ENCODE measurements at places on chromosomes 4 and X. TPM values are rescaled to one million over a fixed set of nuclear protein-coding genes. Genes with fewer than 3 reads are reported as not detected.
A peak's percentile ranks its signal among the peaks of the same experiment; 100 is the strongest.

Gene SLC26A1
- total RNA-seq: not detected

Gene PHEX
- total RNA-seq: 20.8 TPM

Gene S100P
- 1.0 TPM for total RNA-seq

Gene CLDN2
- not detected for total RNA-seq

Gene RPL36A
- total RNA-seq: 416 TPM

Gene KIF4A
- 16.5 TPM for total RNA-seq

Gene XAGE2
- total RNA-seq: not detected

Gene PDLIM3
- not detected for total RNA-seq

Gene COL25A1
- not detected for total RNA-seq

Gene F11
- not detected for total RNA-seq

Gene KIT
- total RNA-seq: 0.39 TPM

Gene OPRPN
- total RNA-seq: not detected

Gene FAT1
- not detected for total RNA-seq

Gene TMEM156
- 7.3 TPM for total RNA-seq

Gene FAM50A
- total RNA-seq: 79.5 TPM

Gene NMU
- not detected for total RNA-seq

Gene FSTL5
- not detected for total RNA-seq

DNA sequence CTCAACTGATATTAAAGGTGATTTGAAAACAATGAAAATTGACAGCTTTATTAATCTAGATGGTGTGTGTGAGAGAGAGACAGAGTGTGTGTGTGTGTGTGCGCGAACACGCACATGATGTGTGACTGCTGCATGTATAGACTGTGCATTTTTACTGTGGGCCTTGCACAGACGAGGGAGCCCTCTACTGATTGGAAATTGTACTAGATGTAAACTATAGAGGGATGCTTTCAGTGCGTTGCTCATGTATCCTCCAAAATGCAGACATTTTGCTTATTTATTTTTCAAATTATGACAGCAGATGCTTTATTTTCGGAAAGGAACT, 168.4 kb upstream of the GK2 start:
- no peak for DNase-seq

DNA sequence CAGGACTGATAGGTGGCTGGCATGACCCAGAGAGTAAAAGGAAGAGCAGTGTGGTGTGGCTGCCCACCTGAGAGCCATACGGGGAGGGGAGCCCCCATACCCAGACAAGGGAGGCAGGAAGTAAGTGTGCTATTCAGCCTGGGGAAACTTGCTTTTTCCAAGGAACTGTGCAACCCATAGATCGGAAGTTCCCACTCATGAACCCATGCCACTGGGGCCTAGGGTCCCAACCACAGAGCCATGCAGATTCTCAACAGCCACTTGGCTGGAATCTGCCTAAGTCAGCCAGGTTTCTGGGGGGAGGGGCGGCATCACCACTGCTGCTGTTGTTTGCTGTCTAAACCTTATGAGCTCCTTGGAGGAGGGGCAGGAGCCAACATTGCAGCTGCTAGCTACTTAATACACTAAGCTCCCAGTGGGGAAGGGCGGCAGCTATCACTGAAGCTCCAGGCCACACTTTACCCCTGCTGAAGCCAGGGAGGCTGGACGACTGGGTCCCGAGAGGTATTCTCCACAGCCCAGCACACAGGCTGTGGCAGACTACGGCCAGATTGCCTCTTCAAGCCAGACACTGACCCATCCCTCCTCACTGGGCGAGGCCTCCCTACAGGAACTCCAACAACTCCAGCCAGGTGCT, 410.4 kb downstream of the INPP4B start:
- DNase-seq: no peak

DNA sequence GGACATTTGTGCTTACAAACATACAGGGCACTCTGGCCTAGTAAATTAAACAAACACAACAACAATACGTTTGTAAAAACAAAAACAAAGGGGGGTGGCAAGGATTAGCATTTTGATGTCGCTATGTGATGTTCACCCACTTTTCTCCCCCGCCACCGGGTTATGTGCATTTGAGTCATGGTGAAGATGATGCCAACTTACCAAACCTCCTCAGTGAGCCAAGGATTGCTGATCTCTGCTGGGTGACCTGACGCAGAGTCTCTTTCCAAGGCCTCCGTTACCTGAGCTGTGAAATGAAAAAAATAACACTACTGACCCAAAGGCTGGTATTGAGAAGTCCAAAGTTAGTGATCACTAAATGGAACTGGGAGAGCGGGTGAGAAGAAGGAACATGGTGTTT, 85.4 kb downstream of the RBM47 start:
- DNase-seq: no peak

GRCh38 chr4:146073517-146073916, 102.0 kb upstream of the LSM6 start:
- no peak for DNase-seq

- DNase-seq: no peak
Measured at GRCh38 chr4:181216501-181216900, 1026.7 kb upstream of the TENM3 start.

GRCh38 chr4:113691676-113692075, 69.9 kb downstream of the CAMK2D start:
- no peak for DNase-seq

GRCh38 chr4:35963974-35964515, 280.3 kb downstream of the ARAP2 start:
- DNase-seq: no peak

- DNase-seq: no peak
Measured at GRCh38 chr4:135371137-135371536, 1169.5 kb upstream of the PABPC4L start.

- DNase-seq: no peak
Measured at GRCh38 chr4:186441502-186441901, 113.9 kb downstream of the MTNR1A start.

DNA sequence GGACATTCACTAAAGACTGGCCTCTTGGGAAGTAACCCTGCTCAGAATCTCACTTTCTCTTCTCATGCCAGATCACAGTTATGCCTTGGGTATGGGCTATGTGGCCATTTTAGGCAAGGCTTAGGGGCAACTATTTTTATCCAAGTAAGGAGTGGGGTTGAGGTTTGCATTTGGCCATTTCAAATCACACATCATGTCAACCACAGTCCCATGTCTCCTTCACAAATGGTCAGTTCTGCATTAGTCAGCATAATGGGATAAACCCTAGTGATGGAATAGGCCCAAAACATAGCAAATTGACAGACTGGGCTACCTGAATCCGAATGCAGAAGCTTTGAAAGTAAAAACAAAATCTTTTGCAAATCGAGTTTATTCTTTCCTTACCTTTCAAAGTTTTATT, 827 bp upstream of the RTL3 start:
- no peak for DNase-seq

DNA sequence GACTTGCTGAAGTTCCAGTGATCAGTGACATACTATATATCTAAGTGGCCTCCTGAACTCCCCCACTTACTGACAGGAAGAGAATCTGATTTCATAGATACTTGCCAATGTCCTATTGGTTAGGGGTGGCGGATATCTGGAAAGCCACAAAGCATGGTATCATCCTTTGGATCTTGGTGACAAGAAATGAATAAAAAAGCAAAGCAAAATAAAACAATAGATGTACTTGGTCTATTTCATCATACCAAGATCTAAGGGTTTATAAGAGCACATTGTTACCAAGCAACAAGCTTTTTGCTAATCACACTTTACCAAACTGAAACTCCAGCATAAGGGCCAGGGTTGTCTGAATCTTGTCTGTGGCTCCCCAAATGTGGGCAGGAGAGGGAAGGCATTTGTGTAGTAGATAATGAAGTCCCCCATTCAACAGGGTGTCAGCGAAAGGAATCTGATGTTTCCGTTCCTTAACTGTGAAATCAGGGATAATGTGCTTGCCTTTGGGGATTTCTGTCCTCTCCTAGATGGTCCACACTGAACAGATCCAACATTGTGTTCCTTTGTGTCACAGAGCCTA, 125.0 kb upstream of the SMIM10 start:
- no peak for DNase-seq

DNA sequence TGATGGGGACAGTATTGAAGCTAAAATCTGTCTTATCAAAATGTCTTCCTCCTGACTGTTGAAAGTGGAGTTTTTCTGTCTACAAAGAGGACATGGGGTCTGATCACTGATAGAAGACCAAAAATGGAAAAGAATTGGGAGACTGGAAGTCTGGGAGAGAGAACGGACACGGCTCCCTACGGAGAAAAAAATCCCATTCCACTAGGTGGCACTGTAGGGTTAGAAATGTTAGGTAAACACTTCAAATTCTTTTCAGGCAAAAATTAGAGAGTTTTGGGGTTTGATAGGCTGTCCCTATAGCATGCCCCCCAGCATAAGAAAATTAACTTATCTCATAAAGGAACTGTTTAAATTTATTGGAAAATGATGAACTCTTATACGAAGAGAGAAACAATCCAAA, 200.5 kb downstream of the FAM133A start:
- DNase-seq: no peak

DNA sequence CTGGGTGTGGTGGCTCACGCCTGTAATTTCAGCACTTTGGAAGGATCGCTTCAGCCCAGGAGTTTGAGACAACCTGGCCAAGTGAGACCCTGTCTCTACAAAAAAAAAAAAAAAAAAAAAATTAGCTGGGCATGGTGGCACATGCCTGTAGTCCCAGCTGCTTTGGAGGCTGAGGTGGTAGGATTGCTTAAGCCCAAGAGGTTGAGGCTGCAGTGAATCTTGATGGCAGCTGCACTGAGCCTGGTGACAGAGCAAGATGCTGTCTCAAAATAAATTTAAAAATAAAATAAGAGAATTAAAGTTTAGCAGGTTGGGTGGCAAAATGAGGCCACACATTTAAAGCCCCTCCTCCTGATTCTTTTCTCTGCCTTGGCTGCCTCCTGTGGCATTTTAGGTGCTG, 47.1 kb downstream of the HTT start:
- no peak for DNase-seq

GRCh38 chrX:134798472-134798871, 140.2 kb upstream of the PLAC1 start:
- no peak for DNase-seq

GRCh38 chrX:9315086-9315485, 149.8 kb upstream of the TBL1X start:
- no peak for DNase-seq

DNA sequence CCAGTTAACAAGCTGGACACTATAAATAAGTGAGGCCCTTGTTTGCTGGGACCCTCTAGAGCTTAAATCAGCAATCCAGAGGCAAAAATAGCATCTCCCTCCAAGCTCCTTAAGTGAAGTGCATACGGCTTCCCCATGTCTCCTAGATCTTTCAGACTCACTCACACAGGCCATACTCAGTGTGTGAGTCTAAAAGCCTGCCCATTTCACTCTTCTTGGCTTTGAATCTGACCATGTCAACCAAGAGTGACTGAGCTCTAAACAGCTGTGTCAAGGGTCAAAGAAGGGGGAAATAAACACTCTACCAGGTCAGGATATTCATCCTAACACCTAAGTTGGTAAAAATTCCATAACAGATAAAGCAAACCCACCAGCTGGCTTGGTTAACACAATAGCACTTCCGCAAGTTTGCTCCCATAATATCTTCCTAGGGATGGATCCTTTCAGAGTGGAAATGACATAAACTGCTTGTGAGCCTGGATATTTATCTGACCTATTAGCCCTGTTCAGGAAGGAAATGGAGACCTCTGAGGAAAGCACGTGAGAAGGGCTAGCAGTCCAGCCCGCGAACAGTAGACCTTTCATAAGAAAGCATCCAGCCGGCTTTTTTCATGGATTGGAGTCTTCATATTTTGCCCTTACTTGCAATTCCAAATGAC, 65.6 kb downstream of the MID1 start:
- no peak for DNase-seq

DNA sequence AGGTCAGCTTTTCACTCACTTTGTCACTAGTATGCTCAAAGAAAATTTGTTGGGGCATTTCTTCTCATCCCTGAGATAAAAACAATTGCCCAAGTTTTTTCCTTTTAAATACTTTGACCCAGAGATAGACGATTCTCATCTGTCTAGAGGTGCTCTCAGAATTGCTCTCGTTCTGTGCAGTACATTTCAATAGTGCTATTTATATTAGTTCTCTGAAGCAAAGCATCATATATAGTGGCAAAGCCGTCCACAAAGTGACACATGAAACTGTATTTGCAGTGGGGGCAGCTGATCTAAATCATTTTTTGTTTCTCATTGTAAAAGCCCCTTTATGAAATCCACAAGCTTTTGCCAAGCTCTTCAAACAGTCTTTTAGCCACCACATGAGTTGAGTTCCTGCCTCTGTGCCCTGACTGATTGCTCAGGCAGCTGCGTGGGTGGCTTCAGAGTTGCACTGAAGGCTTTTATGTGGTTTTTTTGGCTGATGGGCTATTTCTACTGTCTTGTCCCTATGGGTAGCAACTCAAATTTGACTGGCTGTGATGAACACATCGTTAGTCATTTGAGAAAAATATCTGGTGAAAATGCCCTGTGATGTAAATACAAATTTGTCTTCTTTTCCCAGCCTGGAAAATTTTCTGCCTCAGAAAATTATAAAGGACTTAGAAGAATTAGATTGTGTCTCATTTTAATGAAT, 119.1 kb upstream of the OTUD4 start:
- DNase-seq: peak; percentile 34

DNA sequence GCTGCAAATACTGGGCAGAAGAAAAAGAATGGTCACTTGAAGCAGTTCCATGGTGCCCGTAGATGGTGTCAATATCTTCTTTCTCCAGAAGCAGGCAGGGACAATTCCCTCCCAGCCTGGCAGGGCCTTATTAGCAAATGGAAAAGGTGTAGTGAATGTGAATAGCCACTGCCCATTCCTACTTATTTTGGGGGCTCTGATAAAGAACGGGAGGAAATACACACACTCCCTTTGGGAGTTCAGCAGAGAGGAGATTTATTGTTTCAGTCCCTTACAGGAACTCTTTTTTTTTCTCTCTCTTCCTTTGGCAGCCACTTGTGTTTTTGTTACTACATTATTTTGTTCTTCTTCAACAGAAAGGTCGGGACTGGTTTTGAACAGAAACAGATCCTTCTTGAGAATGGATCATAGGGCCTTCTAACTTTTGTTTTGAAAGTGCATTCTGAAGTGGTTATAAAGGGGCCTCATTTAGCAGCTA, at the start of gene EMCN:
Gene EMCN, minus strand, starts transcription at position 159 of the 478 bp plus-strand sequence. Its CDS starts 108 bp downstream, at position 51.
- DNase-seq: no peak

- DNase-seq: peak; percentile 95
Measured at GRCh38 chr4:2281575-2282343, 19.9 kb upstream of the MXD4 start.

DNA sequence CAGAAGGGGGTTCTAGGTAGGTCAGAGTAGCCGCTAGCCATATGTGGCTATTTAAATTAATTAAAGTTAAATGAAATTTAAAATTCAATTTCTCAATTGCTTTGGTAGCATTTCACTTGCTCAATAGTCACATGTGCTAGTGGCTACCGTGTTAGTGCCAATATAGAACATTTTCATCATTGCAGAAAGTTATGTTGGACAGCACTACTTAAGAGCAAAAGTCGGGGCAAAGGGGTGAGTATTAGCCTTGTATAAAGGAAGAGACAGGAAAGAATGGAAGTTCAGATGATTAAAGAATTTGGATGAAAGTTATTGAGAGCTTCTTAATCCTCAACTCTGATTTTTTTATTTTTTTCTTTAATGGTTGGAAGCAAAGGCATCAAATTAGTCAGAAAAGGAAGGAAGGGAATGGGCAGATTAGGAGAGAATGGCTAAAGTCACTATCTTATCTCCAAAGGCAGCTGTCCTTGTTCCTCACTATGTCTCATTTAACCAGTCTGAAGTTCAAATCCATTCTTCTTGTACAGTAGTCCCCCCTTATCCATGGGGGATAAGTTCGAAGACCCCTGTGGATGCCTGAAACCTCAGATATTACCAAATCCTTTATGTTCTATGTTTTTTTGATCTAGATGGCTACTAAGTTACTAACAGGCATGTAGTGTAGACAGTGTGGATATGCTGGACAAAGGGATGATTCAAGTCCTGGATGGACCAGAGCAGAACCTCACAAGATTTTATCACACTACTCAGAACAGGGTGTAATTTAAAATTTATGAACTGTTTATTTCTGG, 22.9 kb downstream of the OCIAD1 start:
- DNase-seq: no peak
